ENCODE measurements at places on chromosomes 5 and 9.

- DNase-seq, result no peak
Observed at GRCh38 chr5:12876541-12877298, 972.5 kb upstream of the CTNND2 start.

- no peak for DNase-seq
Observed at GRCh38 chr5:31706186-31706585, 67.3 kb downstream of the PDZD2 start.

DNA sequence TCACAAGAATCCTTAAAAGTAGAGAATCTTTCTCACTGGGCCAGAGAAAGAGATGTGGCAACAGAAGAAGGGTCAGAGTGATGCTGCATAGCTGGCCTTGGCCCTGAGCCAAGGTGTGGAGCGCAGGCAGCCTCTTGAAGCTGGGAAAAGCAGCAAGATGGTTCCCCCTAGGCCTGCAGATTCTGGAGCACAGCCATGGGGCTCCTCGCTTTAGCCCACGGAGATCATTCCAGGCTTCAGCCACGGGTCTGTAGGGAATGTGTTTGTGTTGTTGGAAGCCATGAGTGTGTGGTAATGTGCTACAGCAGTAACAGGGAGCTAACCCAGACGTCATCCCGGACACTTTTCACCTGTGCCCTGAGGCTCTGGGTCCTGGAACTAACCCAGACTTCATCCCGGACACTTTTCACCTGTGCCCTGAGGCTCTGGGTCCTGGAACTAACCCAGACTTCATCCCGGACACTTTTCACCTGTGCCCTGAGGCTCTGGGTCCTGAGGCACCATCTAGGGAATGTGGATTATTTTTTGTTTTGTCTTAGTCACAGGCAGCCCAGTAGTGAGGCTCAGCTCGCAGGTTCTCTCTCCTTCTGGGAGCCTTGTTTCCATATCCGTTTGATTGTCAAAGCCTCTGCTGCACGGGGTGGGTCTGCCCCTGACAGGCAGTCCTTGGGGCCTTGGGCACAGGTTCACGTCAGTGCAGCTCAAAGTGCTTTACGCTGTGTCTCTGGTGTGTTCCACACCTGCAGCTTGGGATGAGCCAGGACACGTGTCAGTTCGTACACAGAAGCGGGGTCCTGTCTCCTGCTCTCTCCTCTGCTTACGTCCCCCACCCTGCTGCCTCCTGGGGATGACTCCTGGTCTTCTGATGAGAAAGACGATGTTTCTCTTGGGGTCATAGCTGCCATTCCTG is 56.3 kb upstream of the EXOC3 start:
- DNase-seq, result no peak

- DNase-seq, result no peak
Observed at GRCh38 chr5:44099643-44100042, 289.6 kb downstream of the FGF10 start.

- no peak for DNase-seq
Observed at GRCh38 chr5:125117566-125117965, 371.1 kb upstream of the ZNF608 start.

GRCh38 chr5:23626961-23627360 is 119.6 kb downstream of the PRDM9 start:
- no peak for DNase-seq

DNA sequence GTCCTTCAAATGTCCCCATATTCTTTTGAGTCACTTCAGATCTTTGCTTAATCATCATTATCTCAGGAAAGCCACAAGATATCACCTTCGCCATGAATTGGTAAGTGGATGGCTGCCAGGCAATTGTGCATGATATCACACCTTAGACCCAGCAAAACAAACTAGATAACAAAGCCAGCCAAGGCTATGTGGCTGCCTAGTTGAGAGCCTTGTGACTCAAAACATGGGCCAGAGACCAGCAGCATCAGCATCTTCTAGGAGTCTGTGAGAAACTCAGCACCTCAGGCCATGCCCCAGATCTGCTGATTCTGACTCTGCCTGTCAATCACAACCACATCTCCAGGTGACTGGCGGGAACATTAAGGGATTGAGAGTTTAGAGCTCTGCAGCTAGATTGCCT is 82.8 kb downstream of the SLIT3 start:
- DNase-seq, result no peak

- no peak for DNase-seq
Observed at GRCh38 chr9:104776797-104777196, 12.9 kb downstream of the NIPSNAP3B start.
